ENCODE measurements at places on chromosomes 5 and 9.

- no peak overlapping the region for H3K27ac ChIP-seq
- H3K4me3 ChIP-seq: no peak overlapping the region
- DNase-seq: no peak
Measured at GRCh38 chr9:71704796-71705195, 63.5 kb downstream of the CEMIP2 start.

- H3K27ac ChIP-seq: no peak overlapping the region
- no peak for DNase-seq
- no peak overlapping the region for H3K4me3 ChIP-seq
- H3K36me3 ChIP-seq: no peaks in the 10 kb centered on the region
- H3K27me3 ChIP-seq: no peaks in the 10 kb centered on the region
- no peaks in the 10 kb centered on the region for H3K4me1 ChIP-seq
Measured at GRCh38 chr5:83034036-83034435, 43.2 kb downstream of the TMEM167A start.

- H3K4me1 ChIP-seq: no peaks in the 10 kb centered on the region
- DNase-seq: no peak
- H3K27ac ChIP-seq: no peak overlapping the region
Measured at GRCh38 chr9:129397335-129397734, 219.3 kb upstream of the IER5L start.

DNA sequence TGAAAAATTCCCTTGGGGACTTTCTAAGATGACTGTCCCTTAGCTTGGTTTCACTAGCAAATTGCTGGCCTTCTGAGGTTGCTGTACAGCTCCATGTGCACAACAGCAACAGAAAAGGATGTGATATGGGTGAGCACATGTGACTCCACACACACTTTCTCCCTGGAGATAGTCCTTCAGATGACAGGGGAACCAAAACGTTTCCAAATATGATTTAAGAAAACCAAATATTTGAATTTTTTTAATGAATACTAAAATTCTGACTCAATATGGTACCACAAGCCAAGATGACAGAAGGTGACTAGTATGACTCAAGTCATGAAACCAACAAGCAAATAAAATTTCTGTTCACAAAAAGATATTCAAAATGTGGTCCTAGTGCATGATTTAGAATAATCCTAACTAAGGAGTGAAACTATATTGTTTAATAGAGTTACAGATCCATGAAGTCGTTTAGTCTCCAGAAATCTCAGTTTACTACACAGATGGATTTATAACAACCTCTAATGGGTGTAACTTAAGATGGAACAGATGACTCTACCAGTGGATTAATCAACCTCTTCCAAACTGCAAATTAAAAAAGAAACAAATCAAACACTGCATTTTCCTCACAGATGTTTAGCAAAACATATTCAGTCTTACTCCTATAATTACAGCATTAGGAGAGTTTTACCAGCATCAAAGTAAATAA, 144.8 kb upstream of the PIK3R1 start:
- H3K27me3 ChIP-seq: no peaks in the 10 kb centered on the region
- no peaks in the 10 kb centered on the region for H3K36me3 ChIP-seq
- no peak overlapping the region for H3K4me3 ChIP-seq
- DNase-seq: no peak
- no peak overlapping the region for H3K27ac ChIP-seq

DNA sequence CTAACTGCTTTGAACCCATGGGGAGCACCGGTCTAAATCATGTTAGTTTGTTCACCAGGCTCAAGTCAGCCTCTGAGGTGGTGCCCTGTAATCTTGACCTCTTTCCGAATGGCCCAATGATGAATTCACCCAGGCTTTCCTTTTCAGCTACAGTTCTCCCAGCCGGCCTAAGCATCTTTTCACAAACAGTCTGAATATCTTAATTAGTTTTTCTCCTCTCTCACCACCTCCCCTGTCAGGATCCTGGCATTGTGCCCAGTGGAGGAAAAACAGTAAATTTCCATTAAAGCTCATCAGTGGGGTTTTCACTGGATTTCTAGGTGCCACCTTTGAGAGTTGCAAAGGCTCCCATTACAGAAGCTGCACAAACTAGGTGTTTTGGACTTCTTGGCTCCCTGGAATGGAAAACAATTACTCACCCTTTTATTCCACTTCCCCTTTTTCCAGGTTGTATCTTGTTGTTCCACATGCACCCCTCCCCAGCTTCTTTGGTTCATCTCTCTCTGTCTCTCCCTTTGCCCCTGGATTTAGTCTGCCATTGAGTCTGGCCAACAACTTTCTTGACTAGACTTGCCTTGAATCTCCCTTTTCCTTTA, 69.4 kb upstream of the ADAMTSL1 start:
- no peak for DNase-seq
- H3K36me3 ChIP-seq: no peaks in the 10 kb centered on the region
- no peaks in the 10 kb centered on the region for H3K27me3 ChIP-seq
- no peak overlapping the region for H3K27ac ChIP-seq
- no peak overlapping the region for H3K4me3 ChIP-seq

DNA sequence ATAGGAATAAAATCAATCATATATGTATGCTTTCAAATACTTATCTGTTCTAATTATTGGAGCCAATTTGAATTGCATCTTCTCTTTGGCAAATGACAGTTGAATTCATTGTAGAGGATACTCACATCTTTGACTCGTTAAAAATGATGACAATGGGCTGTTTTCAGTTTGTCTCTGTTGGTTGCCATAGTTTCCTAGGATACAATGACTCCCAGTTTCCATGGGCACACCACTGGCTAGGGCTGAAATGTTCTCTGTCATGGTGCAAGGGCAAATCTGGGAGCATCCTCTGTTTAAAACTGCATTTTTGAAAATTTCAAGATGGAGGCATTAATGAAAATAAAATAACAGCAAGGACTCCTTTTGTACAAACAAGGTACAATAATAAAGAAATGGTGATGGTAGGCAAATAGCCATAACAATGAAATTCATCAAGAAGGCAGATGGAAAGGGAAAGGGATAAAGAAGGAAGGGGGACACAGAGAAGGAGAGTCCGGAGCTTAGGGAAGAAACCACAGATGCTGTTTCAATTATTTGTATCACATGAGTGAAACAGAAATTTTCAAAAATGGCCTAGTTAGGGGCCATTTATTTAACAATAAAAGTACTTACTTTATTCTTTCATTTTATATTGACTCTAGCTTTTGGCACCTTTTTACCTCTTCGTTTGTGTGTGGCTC, 378.8 kb upstream of the SEMA6A start:
- H3K36me3 ChIP-seq: no peaks in the 10 kb centered on the region
- no peaks in the 10 kb centered on the region for H3K27me3 ChIP-seq
- H3K4me3 ChIP-seq: no peak overlapping the region
- no peak overlapping the region for H3K27ac ChIP-seq
- no peak for DNase-seq
- H3K4me1 ChIP-seq: no peaks in the 10 kb centered on the region

DNA sequence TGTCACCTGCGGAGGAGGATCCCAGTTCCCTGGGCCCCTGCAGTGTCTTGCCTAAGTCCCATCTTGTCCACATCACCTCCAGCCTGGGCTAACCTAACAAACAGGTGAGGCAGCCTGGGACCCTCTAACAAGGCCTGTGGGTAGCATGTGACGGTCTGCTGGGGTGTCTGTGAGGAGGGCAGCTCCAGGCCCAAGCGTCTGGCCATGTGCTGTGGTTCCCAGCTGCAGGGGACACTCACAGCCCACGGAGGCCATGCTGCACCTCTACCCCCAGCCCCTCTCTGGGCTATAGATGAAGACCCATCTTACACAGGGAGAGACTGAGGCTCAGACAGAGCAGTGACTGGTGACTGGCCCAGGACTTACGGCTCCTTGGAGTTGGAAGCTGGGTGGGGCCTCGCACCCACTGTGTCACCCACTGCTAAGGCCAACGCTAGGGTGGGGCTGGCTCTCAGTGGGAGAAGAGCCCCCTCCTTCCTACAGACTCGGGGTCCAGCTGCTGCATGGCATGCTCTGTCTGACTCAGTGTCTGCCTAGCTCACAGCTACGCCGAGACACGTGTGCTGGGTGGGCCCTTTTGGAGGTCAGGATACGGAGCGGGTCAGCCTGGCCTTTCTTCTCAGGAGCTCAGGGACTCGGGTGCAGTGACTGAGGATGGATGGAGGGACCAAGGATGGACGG, 40.8 kb upstream of the RNF130 start:
- no peak overlapping the region for H3K4me3 ChIP-seq
- no peaks in the 10 kb centered on the region for H3K4me1 ChIP-seq
- no peaks in the 10 kb centered on the region for H3K27me3 ChIP-seq
- H3K36me3 ChIP-seq: no peaks in the 10 kb centered on the region
- no peak overlapping the region for H3K27ac ChIP-seq

GRCh38 chr9:126698756-126699155, 85.0 kb downstream of the LMX1B start:
- DNase-seq: no peak
- H3K4me1 ChIP-seq: no peaks in the 10 kb centered on the region
- peaks cover 31% of the 10 kb centered on the region for H3K27me3 ChIP-seq
- H3K27ac ChIP-seq: no peak overlapping the region

DNA sequence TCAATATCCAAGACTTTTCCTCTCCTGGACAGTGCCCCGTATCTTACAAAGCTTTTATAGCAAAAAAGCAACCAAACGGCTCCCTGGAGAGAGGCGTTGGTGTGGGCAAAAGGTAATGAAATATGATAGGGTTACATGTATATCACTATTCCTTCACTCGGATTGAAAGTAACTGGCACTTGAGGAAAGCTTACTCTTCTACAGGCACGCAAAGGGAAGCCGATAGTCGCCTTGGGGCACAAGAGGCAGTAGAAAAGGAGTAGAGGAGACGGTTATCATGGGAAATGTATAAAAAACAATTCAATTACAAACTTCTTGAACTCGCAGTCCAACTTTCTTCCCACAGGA, 1.1 kb downstream of the DIAPH1 start:
- peak overlapping the region; percentile 95 for H3K27ac ChIP-seq
- DNase-seq: no peak
- H3K4me1 ChIP-seq: peaks cover 53% of the 10 kb centered on the region
- H3K27me3 ChIP-seq: no peaks in the 10 kb centered on the region
- H3K4me3 ChIP-seq: peak overlapping the region; percentile 79

DNA sequence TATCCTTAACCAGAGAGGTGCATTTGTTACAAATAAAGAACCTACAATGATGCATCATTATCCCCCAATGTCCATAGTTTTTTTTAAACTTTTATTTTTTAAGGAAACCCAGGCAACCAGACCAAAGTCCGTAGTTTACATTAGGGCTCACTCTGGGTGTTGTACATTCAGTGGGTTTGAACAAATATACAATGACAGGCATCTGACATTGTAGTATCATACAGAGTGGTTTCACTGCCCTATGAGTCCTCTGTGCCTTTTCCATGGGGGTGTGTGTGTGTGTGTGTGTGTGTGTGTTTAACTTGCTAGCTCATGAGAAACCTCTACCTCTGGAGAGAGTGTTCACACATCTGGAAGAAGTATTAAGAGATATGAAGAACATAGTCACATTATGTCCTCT, 141.5 kb downstream of the KDM4C start:
- no peaks in the 10 kb centered on the region for H3K27me3 ChIP-seq
- DNase-seq: no peak
- H3K4me3 ChIP-seq: no peak overlapping the region
- peaks cover 8% of the 10 kb centered on the region for H3K4me1 ChIP-seq
- no peak overlapping the region for H3K27ac ChIP-seq
- H3K36me3 ChIP-seq: no peaks in the 10 kb centered on the region

GRCh38 chr5:133225671-133226152, 173.9 kb downstream of the HSPA4 start:
- H3K27ac ChIP-seq: no peak overlapping the region
- no peaks in the 10 kb centered on the region for H3K4me1 ChIP-seq
- no peaks in the 10 kb centered on the region for H3K27me3 ChIP-seq

GRCh38 chr9:132381966-132382541, 24.6 kb downstream of the TTF1 start:
- no peak overlapping the region for H3K27ac ChIP-seq
- DNase-seq: no peak
- no peaks in the 10 kb centered on the region for H3K27me3 ChIP-seq
- H3K4me3 ChIP-seq: no peak overlapping the region

DNA sequence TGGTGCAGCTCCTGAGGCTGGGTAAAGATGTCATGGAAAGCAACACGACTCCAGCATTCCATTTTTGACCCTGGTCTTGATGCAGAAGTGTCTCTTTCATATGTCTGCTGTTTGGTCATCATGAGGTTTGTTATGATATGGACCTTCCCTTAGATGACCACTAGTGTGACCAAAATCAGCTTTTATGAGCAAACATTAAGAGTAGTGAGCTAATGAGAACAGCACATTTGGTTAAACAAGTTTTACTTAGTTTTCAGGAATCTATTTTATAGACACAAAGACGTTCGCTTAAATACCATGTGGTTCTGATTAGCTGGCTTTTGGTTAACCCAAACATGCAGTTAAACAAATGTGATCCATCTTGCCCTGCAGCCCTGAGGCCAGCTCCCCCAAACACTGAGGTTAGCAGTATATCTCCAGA, 56.7 kb upstream of the ACTBL2 start:
- no peak overlapping the region for H3K27ac ChIP-seq
- no peaks in the 10 kb centered on the region for H3K36me3 ChIP-seq
- H3K27me3 ChIP-seq: no peaks in the 10 kb centered on the region
- DNase-seq: no peak
- H3K4me1 ChIP-seq: no peaks in the 10 kb centered on the region

DNA sequence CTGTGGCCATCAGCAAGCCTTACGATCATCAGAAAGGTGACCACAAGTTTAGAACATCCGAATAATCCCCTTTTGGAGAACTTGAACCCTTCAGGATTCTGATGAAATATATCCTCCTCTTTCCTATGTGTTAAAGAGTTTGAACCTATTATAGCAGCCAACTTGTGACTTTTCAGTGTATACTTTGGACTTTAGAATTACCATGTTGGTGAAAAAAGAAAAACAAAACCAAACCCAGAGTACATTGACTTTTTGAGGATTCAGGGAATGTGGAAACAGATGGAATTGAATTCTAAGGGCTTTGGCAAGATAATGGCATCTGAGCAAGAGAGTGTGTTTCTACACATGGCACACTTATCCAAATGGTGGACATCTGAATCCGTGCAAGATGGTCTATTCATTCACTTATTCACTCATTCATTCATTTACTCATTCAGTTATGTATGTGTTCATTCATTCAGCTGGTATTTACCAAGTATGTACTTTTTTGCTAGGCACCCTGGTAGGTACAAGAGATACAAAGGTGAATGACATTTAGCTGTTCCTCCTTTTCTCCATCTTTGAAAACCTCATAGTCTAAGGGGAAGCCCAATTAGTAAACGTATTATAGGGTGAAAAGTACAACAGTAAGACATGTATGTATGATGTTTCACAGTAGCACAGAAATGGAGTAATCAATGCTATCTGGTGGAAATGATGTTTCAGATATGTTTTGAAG, 91.8 kb downstream of the PRDM6 start:
- no peaks in the 10 kb centered on the region for H3K27me3 ChIP-seq
- H3K4me1 ChIP-seq: no peaks in the 10 kb centered on the region
- H3K36me3 ChIP-seq: no peaks in the 10 kb centered on the region
- no peak overlapping the region for H3K27ac ChIP-seq

- H3K4me1 ChIP-seq: no peaks in the 10 kb centered on the region
- H3K27me3 ChIP-seq: no peaks in the 10 kb centered on the region
- no peaks in the 10 kb centered on the region for H3K36me3 ChIP-seq
Measured at GRCh38 chr5:151624476-151624875, 33.3 kb upstream of the FAT2 start.

Data from tibial nerve (tissue), 4 donors.